LHCN-M2 (cell line): ENCODE measurements at places on chromosomes 2 and 18. TPM values are rescaled to one million over a fixed set of nuclear protein-coding genes. Genes with fewer than 3 reads are reported as not detected.

DNA sequence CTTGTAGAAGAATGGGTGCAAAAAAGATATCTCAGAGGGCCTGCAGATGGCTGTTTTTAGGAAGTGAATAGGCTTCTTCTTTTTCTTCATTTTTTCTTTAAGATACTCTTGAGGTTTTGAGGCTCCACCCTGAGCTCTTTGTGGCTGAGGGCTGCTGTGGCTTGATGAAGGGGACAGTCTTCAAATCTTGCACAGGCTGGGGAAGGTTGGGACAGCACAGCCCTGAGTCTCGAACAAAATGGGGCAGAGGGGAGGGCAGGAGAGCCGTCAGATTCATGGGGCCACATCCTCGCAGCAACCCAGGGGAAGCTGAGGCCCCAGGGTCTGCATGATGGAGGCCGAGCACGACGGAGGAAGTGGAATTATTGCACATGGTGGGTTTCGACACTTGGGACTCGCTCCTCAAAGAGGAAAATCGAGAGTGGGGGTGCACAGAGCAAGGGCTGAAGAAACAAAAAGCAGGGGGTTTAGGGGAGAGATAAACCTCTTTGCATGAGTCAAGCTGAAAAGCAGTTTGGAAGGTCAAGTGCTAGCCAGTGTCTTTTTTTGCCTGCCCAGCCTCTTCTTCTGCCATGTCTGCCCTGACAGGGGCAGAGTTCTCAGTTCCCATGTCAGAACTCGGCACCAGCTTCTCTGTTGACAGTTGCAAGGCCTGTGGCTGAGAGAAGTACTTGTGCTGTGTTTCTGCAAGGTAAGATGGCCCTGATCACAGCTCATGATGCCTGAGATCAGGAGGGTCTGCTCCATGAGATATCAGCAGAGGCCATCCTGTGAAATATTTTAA lies 19.5 kb downstream of the INPP4A start:
- DNase-seq, result no peak

DNA sequence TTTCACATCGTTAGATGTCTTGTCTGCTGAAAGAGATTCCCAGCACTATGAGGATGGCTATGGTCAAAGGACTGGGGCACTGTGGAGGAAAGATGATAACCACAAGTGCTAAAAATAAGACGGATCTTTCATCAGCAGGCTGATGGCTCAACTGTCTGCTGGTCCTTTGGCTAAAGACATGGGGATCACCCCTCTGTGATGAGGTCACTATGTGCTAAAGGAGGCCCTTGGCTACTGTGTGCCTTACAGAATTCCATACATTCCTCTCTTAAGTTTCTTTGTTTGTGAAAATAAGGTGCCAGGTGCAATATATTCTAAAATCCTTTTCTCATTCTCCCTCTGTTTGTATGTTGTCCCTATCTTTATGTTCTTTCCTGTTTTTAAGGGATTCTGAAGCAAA lies 39.7 kb upstream of the LYPD6 start:
- DNase-seq, result peak; percentile 15

DNA sequence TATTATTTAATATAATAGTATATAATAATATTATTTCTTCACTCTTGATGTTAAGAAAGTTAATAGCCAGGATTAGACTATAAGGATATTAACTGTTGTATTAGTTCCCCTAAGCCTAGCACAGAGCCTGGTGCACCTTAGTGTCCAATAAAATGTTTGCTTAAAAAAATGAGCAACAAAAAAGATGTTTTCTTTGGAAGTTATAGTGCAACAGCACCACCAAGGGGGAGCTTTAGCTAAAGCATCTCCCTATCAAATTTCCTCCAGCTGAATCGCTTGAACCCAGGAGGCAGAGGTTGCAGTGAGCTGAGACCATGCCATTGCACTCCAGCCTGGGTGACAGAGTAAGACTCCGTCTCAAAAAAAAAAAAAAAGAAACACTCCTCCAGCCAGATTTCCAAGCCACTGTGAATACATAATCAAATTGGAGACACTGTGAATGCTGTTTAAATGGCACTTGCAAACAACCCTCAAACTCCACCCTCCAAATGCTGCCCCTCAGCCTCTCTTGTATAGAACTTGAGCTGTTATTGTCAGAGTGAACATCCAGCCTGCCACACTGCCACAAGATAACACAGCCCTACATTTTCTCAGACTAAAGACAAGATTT lies 221.9 kb downstream of the DYM start:
- peak; percentile 44 for DNase-seq

Gene RAX
- total RNA-seq, result not detected in 2 replicates

DNA sequence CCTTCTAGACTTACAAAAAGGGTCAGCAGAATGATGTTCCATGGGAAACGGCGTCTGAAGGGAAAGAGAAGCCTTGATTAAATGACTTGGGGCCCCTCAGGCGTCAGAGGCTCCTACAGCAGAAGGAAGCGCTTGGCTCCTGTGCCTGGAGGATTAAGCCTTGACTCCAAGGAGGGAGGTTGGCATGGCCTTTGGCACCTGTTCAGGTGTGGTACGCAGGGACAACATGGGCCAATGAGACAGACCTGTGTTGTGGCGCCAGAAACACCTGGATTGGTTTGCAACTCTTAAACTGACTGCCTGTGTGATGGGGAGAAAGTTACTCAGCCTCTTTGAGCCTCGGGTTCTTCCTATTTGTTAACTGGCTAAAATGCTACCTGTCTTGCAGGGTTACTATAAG lies 7.6 kb downstream of the PNKD start:
- DNase-seq, result no peak

DNA sequence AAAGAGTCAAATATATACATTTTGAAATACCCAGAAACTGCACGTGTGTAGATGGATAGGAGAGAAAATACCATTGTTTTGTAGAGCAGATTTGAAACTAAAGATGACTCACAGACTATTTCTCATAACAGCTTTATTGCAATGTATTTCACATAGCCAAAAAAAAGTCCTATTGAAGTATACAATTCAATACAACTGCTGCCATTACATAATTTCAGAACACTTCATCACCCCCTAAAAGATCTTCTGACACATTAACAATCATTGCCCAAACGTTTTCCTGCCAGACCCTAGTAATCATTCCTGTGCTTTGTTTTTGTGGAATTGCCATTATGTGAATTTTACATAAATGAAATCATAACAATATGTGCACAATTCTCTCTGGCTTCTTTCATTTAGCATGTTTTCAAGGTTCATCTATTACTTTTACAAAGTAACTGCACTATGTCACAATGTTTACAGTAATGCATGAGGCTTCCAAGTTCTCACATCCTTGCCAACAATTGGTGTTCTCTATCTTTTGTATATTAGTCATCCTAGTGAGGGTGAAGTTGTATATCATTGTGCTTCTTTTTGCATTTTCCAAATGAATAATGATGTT lies 378.6 kb upstream of the CWC22 start:
- DNase-seq, result peak; percentile 68

DNA sequence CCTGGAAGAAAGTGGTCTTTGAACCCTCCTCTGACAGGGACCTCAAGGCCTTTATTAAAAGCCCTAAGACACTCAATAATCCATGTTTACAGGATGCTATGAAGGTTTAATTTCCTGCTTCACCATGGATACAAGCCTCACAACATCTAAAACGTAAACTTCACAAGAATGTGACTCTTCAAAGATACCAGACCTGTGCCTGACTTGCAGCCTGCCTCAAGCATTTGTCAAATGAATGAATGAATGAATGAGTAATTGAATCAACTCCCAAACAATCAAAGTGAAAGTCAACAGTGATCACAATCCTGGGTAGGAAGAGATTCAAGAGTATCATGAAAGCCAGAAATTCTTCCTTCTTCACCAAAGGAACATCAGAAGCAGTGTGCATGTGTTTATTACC lies 30.4 kb downstream of the KLF7 start:
- DNase-seq, result no peak

- DNase-seq, result no peak
These were observed 196.7 kb downstream of the SH3BP4 start for GRCh38 chr2:235148201-235149170.

GRCh38 chr2:156322051-156322685 lies 10.4 kb downstream of the NR4A2 start:
- DNase-seq, result no peak

Gene NGEF
- 0.26 and 0.34 TPM in 2 replicates for total RNA-seq

Gene LRRTM4
- not detected in 2 replicates for total RNA-seq

- DNase-seq, result no peak
These were observed 15.3 kb downstream of the NMUR1 start for GRCh38 chr2:231514951-231515297.

- peak; percentile 57 for DNase-seq
These were observed 32.4 kb downstream of the LHCGR start for GRCh38 chr2:48723129-48723528.

Gene ROCK1
- 28.3 and 31.1 TPM in 2 replicates for total RNA-seq

GRCh38 chr2:204900487-204900886 lies 355.2 kb downstream of the PARD3B start:
- DNase-seq, result no peak

- peak; percentile 29 for DNase-seq
These were observed 37.6 kb upstream of the SLC4A10 start for GRCh38 chr2:161586517-161587167.

Gene WNT10A
- total RNA-seq, result 0.06 TPM in 1 of 2 replicates, not detected in the other

Gene CYP27A1
- 6.1 TPM in 2 replicates for total RNA-seq

DNA sequence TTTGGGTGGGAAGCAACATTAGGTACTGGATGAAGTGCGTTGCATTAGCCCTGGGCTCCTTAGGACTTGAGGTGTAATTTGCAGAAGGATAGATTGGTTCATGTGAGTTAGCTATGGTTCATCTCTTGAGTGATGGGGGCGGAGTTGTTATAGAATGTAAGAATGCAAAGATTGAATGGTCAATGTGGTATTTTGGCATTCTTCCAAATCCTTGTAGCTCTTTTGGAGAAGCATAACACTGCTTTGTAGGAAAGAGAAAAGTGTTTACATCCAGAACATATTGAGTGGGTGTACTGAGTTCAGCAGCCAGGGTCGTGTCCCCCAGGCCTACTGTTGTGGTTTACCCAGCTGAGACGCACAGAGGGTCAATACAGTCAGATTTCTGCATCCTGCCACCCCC lies 173.5 kb downstream of the FMNL2 start:
- DNase-seq, result no peak

GRCh38 chr2:74525717-74526648 lies at the start of gene DQX1:
TSS of gene DQX1 (minus strand) at chr2:74526231. CDS start at chr2:74525729, 502 bp downstream.
- DNase-seq, result no peak

Gene SATB2
- total RNA-seq, result 9.6 and 10.3 TPM in 2 replicates

GRCh38 chr18:67599277-67599676 lies 82.8 kb upstream of the DSEL start:
- peak; percentile 38 for DNase-seq

DNA sequence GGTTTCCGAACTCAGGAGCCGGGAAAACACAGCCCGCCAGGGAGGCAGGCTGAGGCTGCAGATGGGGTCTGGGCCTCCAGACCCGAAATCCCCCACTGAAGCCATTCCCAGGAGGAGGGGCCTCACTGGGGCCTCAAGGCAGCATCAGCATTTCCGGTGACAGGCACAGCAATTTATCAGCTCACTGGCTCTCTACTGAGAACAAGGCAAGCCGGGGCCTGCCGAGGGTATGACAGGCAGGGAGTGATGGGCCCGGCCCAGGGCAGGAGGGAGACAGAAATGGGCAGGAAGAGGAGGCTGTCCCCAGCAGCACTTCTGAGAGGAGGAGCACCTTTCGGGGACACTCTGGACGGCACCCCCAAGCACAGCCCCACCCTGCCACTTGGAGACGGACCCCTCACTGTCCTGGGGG lies 12.5 kb downstream of the SDC1 start:
- DNase-seq, result no peak

- no peak for DNase-seq
These were observed 11.7 kb upstream of the SMAD7 start for GRCh38 chr18:48962252-48962993.

Gene SF3B6
- total RNA-seq, result 130 and 144 TPM in 2 replicates
